ENCODE measurements at places on chromosomes 2 and 18. TPM values are rescaled to one million over a fixed set of nuclear protein-coding genes. Genes with fewer than 3 reads are reported as not detected.

The ATP8B1 gene
- 25.4 TPM for total RNA-seq

The SERPINB4 gene
- total RNA-seq: not detected

The DBI gene
- total RNA-seq: 316 TPM

The NCKAP5 gene
- total RNA-seq: 2.7 TPM

The GKN2 gene
- total RNA-seq: not detected

The MC5R gene
- total RNA-seq: not detected

The EPAS1 gene
- 126 TPM for total RNA-seq

The CNDP1 gene
- not detected for total RNA-seq

The CRYGC gene
- not detected for total RNA-seq

The GREB1 gene
- 12.2 TPM for total RNA-seq

The CDK5R2 gene
- not detected for total RNA-seq

The CNTNAP5 gene
- total RNA-seq: not detected

The SMAD4 gene
- 171 TPM for total RNA-seq

The CHRNG gene
- total RNA-seq: not detected

The UGT1A9 gene
- not detected for total RNA-seq

The NEMP2 gene
- total RNA-seq: 1.7 TPM

The CD8A gene
- 1.9 TPM for total RNA-seq

The HRH4 gene
- not detected for total RNA-seq

The CD207 gene
- 26.8 TPM for total RNA-seq

The SPP2 gene
- total RNA-seq: not detected

The CCL20 gene
- not detected for total RNA-seq

The ASPRV1 gene
- 959 TPM for total RNA-seq

The CCDC85A gene
- 3.7 TPM for total RNA-seq

The CD8B2 gene
- not detected for total RNA-seq

The TDRD15 gene
- not detected for total RNA-seq

The SLC30A3 gene
- total RNA-seq: not detected

The COL6A3 gene
- 204 TPM for total RNA-seq

The ACMSD gene
- not detected for total RNA-seq

The CNRIP1 gene
- 12.8 TPM for total RNA-seq

The SFTPB gene
- not detected for total RNA-seq

The NCL gene
- total RNA-seq: 82.4 TPM

The CREG2 gene
- not detected for total RNA-seq

The PTPRN gene
- total RNA-seq: 0.23 TPM
